ENCODE measurements at places on chromosomes 11 and 22. TPM values are rescaled to one million over a fixed set of nuclear protein-coding genes. Genes with fewer than 3 reads are reported as not detected.

SCGB1C1 gene
- not detected for total RNA-seq

DNA sequence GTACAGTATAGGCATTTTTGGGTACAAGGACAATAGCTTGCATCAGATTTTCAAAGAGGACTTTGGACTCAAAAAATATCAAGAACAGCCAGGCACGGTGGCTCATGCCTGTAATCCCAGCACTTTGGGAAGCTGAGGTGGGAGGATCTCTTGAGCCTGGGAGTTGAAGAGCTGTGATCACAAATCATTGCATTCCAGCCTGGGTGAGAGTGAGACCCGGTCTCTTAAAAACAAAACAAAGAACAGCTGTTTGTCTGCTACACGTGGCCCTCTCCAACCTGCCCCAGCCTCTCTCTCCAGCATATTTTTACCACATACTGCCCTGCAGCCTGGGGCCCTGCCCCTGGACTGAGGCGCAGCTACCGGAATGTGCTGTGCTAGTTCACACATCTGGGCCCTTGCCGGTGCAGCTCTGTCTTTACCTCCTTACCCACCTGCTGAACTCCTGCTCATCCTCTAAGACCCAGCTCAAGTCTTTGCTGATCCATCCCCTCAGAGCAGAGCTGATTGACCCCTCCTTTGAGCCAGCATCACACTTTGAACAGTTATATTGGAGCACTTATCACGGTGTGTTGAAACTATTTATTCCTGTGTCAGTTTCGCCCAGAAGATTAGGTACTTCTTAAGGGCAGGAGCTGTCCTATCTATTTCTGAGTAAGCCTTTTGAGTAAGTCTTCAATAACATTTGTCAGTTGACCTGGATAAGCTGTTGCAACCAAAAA, 29.4 kb downstream of the GRIK4 start:
- H3K4me1 ChIP-seq, result peaks cover 6% of the 10 kb centered on the region
- H3K27me3 ChIP-seq, result no peaks in the 10 kb centered on the region
- H3K27ac ChIP-seq, result no peak overlapping the region

SAA1 gene
- 0.43 TPM for total RNA-seq

DNA sequence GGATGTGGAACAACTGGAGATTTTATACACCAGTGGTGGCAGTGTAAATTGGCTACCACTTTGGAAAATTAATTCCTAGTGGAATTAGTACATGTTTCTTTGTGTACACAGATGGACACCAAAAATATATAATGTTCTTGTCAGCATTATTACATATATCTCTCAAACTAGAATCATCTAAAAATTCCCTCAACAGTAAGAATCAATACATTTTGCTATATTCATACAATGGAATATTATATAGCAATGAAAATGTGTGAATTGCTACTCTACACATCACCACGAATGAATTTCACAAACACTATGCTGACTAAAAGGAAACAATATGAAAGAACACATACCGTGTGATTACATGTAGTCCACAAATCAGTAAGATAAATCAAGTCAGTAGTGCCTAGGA, 33.9 kb downstream of the CCDC90B start:
- no peak for DNase-seq
- H3K27me3 ChIP-seq, result no peaks in the 10 kb centered on the region
- no peak overlapping the region for H3K27ac ChIP-seq
- peaks cover 7% of the 10 kb centered on the region for H3K36me3 ChIP-seq
- H3K4me1 ChIP-seq, result peaks cover 3% of the 10 kb centered on the region
- no peak overlapping the region for H3K4me3 ChIP-seq

DNA sequence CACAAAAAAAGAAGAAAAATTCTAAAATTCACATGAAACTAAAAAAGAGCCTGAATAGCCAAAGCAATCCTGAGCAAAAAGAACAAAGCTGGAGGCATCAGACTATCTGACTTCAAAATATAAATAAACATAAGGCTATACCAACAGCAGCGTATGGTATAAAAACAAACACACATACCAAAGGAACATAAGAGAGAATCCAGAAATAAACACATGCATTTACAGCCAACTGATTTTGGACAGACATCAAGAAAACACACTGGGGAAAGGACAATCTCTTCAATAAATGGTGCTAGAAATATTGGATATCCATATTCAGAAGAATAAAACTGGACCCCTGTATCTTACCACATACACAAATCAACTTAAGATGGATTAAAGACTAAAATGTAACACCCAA, 2.8 kb upstream of the MTMR2 start:
- H3K27ac ChIP-seq, result no peak overlapping the region
- H3K4me1 ChIP-seq, result peaks cover 12% of the 10 kb centered on the region
- no peaks in the 10 kb centered on the region for H3K36me3 ChIP-seq
- no peak for DNase-seq
- no peaks in the 10 kb centered on the region for H3K27me3 ChIP-seq
- H3K4me3 ChIP-seq, result no peak overlapping the region

DNA sequence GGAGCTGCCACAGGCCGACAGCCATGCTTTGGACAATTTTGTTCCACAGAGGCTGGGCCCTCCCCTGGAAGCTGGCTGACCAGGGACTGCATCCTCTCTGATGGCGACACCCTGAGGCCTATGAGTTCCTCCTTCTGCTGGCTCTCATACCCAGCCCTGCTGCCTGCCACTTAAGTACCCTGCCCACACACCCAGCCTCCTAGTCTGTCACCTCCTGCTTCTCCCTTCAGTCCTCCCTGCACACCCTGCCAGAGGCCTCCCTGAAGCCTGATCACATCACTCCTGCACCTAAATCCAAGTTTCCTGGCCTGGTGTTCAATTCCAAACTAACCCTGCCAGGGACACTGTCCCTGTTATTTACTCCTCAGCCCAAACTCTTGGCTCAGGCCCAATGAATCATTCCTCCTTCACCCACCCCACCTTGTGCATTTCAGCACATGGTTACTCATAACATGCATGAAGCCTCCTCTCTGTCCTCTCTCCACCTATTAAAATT, 136.7 kb upstream of the NECTIN1 start:
- DNase-seq, result peak; percentile 1
- no peaks in the 10 kb centered on the region for H3K4me1 ChIP-seq
- H3K36me3 ChIP-seq, result no peaks in the 10 kb centered on the region
- no peak overlapping the region for H3K4me3 ChIP-seq
- H3K27me3 ChIP-seq, result peaks cover 28% of the 10 kb centered on the region

GRCh38 chr22:19959587-19960490, 18.2 kb upstream of the TXNRD2 start:
- no peak overlapping the region for H3K4me3 ChIP-seq
- no peak for DNase-seq
- no peak overlapping the region for H3K27ac ChIP-seq
- no peaks in the 10 kb centered on the region for H3K27me3 ChIP-seq
- H3K36me3 ChIP-seq, result no peaks in the 10 kb centered on the region

DAGLA gene
- total RNA-seq, result 5.5 TPM
